Right forelimb (tissue), 1 donor: ENCODE measurements at places on chromosomes 11 and 22.
A peak's percentile ranks its signal among the peaks of the same experiment; 100 is the strongest.

DNA sequence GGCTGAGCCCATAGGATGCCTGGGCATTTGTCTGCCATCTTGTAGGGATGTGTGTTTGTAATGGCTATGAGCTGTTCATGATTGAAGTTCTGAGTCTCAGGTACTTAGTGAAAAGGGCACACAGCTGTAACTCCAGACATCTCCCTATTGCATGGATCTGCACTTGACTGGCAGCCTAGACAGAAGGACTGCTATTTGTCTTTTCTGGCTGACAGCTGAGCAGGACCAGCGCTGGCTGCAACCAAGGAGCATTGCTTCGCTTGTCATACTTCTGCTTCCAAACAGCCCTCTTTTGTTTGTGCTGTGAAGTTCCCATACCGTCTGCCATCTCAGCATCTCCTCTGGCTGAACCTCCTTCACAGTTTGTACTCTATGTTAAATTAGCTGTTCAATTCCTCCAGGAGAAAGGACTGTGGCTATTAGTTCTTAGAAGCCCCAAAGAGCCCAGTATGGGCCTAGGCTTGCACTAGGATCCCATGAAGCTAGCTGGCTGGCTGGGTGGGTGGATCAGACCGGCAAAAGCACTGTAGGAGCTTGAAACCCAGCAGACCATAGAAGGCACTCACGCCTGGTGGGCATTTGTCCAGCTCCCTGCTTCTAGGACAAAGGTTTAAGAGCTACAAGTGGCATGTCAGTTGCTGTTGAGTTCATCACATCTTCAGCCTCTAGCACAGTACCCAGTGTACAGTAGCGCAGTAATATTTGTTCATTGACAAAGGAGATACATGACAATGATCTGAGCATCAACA, 20.4 kb downstream of the HIRA start:
- DNase-seq: no peak

DNA sequence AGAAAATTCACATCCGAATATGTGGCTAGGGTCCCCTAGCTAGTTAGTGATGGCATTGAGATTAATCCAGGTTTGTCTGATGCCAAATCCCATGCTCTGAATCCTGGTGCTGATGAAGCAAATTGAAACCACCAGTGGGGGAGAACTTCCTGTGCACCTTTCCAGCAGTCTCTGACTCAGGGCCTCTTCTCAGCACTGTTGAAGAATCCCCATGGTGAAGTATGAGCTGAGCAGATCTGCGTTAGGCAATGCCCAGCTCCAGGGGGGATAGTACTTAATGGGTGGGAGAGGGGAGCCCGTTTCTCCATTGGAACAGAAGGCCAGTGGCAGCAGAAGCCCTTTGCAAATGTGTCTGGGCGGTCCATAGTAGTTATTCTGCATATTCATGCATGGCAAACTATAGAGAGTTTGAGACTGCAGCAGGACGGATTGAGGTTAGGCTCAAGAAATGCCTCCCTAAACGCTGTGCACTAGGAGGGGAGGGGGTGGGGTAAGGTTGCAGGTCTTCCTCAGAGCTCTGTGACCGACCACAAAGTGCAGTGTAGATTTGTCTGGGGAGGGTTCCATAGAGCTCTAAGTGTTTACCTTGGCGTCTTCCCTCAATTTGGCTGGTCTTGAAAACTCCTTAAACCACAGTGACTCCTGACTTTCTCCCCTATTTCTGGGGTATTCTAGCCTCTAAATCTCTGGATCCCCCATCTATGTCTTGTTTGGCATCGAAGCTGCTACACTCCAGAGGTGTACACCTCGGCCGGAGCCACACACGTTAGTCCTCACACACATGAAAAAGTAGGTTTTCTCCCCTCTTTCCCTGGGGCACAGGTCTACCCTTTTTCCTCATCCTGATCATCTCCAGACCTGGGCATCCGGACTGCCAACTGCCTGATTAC, 4.8 kb downstream of the POU2F3 start:
- DNase-seq: no peak

DNA sequence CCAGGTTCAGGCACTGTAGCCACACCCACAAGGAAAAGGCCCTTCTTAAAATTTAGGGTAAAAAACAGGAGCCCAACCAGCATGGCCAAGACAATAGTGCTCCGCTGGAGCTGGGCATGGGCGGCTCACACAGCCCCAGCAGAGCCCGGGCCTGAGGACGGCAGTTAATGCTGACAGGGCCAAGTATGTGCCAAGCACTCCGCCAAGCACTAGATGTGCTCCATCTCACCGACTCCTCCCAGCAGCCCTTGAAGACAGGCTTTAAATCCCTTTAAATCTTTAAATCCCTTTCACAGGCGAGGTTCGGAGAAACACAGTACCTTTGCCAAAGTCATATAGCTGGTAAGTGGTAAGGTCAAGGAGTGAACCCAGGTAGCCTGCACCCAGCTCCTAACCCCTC, 4.8 kb downstream of the ARFGAP2 start:
- no peak for DNase-seq

DNA sequence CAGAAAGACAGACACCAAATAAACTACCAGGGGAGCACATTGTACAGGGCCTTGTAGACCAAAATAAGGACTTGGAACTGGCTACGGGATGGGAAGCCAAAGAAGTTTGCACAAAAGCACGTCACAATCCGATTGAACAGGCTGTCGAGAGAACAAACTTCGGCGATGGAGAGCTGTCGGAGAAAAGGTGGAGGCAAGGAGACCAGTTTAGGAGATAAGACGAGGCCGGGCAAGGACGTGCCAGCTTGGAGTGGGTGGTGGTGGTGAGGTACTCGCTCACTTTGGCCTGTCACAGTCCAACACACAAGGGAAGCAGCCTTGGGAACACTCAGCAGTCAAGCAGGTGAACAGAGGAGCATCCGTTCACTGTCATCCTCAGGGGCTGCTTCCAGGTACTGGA, 19.0 kb downstream of the APOL5 start:
- no peak for DNase-seq

GRCh38 chr22:47616396-47617020, 854.1 kb downstream of the TBC1D22A start:
- DNase-seq: no peak

- DNase-seq: no peak
Observed at GRCh38 chr11:45412051-45412471, 125.9 kb upstream of the SYT13 start.

- no peak for DNase-seq
Observed at GRCh38 chr11:114110952-114111947, 51.7 kb downstream of the ZBTB16 start.

DNA sequence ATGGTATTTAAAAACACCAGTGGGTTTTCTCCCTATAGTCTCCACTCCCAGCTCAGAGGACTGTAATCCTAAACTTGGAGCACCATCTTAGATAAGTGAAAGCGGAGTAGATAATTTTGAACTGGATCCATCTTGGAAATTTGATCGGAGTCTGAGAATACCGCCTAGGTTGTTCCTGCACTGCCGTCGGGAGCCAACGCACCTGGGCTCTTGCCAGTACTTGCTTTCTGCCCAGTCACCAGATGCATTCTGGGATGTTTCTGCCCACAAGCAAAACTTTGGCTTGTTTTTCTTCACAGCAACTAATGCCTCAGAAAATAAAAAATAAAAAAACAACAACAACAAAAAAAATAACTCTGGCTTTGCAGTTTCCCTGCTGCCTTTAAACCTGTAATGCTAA, 113.0 kb upstream of the MTMR2 start:
- no peak for DNase-seq

GRCh38 chr11:48075637-48076036, 95.3 kb downstream of the PTPRJ start:
- DNase-seq: no peak

DNA sequence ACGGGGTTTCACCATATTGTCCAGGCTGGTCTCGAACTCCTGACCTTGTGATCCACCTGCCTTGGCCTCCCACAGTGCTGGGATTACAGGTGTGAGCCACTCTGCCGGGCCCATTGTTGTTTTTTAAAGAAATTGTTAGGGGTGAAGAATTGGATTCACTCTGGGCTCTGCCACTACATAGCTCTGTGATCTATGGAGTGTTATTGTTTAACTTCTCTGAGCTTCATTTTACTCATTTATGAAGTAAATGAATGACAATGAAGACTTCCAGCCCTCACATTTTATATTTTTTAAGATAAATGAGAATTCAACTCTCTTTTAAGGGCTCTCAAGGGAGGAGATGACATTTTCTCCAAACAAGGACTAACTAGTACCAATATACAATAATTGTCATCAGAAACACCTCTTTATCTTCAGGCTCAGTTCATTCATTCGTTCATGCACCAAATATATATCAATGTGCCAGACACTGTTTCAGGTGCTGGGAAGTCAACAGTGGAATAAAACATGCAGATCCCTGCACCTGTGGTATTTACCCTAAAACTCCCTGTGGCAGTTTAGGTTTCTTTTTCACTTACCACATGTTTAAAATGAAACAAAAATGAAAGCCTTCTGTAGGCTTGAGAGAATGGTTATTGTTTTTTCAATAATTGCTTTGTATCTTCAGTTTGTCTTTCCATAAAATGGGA, 23.5 kb upstream of the GRAMD1B start:
- DNase-seq: no peak

DNA sequence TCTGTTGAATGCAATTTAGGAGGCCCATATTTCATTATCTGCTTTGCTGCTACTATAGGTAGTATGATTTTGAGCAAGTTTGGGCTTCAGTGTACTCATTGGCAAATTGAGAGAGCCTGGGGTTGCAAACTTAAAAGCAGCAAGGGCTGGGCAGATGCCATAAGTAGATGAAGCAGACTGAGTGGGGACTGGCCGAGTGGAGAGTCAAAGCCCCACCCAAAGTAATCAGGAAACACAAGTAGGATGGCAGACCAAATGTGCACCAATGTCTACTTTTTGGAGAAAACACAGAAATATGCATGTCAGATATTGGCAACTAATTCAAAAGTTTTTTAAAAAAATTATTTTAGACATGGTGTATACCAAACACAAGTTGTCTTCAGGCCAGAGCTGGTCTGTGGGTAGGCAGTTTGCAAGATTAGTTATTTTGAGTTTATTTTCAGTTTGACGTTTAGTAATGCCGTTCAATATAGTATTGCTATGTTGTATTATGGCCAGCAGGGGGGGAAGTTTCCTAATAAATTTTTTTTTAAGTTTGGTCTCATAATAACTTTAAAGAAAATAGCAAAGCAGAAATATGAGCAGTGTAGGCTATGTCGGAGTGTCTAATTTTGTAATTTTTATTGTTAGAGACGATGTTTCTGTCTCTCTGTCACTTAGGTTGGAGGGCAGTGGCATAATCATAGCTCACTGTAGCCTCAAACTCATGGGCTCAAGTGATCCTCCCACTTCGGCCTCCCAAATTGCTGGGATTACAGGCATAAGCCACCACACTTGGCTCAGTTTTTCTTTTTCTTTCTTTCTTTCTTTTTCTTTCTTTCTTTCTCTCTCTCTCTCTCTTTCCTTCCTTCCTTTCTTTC, 105.1 kb downstream of the HIPK3 start:
- no peak for DNase-seq

DNA sequence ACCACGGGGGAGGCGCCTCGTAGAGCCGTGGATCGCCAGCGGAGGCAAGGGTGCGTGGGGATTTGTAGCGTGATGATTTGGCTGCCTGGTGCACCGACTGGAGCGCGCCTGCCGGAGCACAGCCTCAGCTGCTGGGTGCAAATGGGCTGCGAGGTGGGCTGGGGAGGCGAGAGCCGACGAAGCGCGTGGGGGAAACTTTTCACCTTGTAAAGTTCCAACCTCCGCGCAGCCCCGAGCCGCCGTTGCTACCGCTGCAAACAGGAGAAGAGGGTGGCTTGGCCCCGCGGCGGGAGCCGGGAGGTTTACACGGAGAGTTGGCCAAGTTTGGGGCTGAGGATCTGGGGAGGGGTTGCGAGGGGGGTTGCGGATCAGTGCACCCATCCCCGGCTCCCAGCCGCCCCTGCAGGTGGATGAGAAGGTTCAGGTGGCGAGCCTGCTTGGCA, 528 bp downstream of the FAT3 start:
- DNase-seq: peak; percentile 72

DNA sequence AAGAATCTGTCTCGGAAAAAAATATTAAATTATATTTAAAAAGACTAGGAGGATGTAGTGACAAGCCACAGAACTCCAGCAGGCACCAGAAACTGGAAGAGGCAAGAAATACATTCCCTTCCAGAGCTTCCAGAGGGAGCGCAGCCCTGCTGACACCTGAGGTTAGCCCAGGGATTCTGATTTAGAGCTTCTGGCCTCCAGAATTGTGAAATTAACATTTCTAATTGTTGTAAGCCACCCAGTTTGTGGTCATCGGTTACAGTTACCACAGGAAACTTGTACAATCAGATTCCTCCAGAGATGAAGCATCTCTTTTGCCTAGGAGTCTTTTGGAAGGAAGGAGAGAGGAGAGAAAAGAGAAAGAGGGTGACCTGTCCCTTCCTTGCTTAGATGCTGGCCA, 6.4 kb upstream of the UBASH3B start:
- DNase-seq: no peak

DNA sequence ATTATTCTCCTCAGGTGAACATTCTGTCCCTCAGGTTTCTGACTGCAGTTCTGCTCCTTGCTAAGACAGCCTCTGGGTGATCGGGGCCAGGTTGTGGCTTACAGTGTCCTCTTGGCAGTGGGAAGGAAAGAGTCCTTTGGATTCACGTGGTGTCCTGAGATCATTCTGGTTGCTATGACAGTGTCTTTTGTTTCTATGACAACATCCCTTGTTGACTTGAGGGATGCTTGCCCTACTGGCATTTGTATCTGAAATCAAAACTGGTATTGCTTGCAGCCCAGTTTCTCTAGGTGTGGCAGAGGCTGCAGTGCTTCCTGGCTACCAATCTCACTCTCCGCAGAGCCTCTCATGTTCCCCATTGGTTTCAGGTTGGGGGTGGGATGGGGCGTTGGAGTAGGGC, 151.8 kb upstream of the CCDC90B start:
- no peak for DNase-seq

GRCh38 chr22:37244922-37245722, 1.1 kb upstream of the RAC2 start:
- peak; percentile 37 for DNase-seq

DNA sequence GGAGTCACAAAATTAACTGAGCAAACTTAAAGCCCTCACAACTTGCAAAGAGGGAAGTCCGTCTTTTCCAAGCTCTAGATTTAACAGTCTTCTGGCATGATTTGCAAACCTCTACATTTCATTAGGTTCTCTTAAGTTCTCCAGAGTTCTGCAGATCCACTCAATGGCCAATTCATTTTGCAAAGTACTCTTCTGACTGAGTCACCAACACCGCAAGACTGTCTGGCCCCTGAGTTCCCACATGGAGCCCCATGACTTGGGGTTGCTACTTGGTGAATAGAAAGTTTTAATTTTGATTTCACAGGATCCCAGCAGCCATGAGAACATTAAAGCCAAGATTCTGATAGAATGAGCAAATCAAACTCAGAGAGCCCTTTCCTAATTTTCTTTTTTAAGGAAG, 134.5 kb downstream of the PLEKHA7 start:
- DNase-seq: no peak
